Stimulated activated CD4-positive, alpha-beta T cell treated with anti-CD3 and anti-CD28 coated beads, Interleukin-15, amount 100 ng/mL, for 1 hour (primary cell): ENCODE measurements at places on chromosomes 3 and 15.

GRCh38 chr15:38208779-38209178, 43.9 kb upstream of the SPRED1 start:
- no peak for DNase-seq

DNA sequence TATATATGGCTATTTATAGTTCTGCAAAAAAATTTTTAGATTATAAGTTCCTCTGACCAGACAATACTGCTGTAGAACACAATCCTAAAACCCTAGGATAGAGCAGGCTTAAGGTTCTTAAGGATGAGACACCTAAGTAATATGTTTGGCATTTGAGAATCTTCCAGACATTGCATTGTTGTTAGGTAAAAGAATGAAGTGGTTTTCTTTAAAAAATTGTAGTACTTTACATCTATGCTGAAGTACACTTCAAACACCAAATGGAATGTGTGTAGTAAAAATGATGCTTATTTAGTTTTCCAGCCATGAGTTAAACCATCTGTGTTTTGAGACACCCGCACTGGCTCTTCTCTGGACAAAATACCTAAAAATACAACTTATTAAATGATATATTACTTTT, 857.7 kb downstream of the OTOL1 start:
- DNase-seq = no peak

DNA sequence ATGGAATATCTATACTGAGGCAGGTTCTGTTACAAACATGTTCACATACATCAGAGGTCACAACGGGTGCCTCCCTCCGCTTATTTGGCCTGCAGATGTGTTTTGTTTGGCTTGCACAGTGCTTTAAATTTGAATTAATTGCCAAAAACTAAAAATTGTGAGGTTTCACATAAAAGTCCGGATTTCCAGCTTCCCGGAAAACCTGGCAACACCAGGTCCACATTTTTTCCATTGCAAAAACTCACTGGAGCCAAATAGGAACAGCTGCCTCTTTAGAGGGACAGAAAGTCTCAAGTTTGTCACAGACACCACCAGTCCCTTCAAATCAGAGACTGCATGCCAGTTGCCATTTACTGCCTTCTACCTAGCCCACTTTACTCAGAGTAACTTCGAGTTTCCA, 205.9 kb upstream of the MDFIC2 start:
- DNase-seq = no peak

DNA sequence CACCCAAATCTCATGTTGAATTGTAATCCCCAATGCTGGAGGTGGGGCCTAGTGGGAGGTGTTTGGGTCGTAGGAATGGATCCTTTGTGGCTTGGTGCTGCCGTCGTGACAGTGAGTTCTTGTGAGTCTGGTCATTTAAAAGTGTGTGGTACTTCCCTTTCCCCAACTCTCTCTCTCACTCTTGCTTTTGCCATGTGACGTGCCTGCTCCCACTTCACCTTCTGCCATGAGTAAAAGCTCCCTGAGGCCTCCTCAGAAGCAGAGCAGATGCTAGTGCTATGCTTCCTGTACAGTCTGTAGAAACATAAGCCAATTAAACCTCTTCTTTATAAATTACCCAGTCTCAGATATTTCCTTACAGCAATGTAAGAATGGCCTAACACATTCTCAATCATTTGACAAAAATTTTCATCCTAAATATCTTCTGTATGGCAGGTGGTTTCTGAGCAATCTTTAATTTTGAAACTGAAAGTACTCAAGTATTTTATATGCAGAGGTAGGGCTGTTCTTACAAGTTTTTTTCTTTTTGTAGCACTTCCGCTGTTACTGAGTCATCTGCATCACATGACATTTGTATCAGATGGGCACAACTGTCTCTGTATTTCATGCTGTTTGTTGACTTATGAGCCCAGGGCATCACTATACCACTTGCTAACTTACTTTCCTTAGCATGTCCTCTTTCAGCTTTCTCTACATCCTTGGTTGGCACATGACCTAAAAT, 8.8 kb downstream of the RPL39L start:
- DNase-seq = no peak

- DNase-seq = no peak
These were observed 157.5 kb downstream of the NUP210 start for GRCh38 chr3:13262493-13263211.

- no peak for DNase-seq
These were observed 217.5 kb downstream of the RAP2B start for GRCh38 chr3:153379516-153379915.

DNA sequence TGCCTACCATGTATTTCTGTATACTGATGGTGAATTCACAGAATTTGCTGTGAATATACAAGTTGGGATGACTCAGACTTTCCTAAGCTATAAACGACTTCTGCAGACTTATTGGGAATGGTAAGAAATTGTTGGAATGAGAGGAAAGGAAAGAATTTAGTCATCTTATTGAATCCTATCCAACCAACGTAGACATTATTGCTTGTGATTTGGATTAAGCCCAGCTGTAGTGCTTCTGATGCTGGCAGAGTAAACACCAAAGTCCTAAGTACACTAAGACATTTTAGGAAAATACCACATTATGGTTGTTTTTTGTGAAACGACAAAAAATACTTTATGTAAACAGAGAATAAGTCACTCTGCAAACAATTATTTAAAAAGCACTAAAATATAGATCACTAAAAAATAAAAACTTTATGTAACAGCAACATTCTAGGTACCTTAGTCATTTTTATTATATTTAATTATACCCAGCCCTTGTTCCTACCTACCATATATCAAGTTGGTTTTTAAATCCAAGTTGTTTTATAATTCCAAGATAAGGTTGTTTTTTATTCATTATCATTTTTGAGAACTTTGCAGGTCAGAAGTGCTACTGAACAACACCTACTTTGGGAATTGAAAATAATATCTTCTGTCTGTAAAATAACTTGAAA, 99.2 kb upstream of the MLF1 start:
- DNase-seq = no peak

DNA sequence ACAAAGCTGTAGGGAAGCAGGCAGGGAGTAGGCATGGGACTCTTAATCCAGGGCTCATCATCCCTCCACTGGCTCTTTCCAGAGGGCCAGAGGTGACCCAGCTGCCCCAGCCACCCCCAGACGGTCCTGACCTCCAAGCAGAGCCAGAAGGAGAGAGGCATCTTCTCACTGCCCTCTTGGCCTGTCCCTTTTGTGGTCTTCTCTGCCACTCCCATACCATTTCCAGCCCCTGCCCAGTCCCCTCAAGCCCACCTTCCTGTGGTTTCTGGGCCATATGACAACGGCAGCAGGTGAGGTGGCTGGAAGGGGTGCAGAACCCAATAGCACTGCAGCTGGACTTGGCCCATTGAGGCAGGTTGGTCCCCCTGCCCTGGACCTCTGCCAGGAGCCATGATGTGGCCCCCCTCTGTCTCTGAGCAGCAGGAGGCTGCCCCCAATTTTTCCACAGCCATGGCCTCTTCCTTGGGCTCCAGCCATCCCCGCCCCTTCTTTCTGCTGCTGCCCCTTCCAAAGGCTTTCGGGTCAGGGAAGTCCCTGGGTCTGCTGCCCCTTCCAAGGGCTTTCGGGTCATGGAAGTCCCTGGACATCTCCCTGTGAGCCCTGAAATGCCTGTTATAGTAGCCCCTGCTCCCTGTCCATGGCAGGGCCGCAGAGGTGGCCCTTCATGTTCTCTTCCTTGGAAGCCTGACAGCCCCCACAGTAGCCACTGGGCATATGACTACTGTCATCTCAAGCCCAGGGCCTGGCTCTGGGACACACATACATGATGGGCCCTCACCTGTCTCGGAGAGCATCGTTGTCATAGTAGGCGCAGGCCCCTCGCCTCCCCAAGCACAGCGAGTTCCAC, 39.5 kb upstream of the RAB6B start:
- no peak for DNase-seq
